Activated T-helper 2 cell treated with anti-CD3 and anti-CD28 coated beads, Interferon-gamma antibody, Interleukin-2, Interleukin-4, amounts not matched to agents 10 μg/mL and 5 μg/mL and 100 μg/mL, durations not matched to agents 14 hours and 24 hours and 36 hours (primary cell): ENCODE measurements at places on chromosomes 4 and X. TPM values are rescaled to one million over a fixed set of nuclear protein-coding genes. Genes with fewer than 3 reads are reported as not detected.

DNA sequence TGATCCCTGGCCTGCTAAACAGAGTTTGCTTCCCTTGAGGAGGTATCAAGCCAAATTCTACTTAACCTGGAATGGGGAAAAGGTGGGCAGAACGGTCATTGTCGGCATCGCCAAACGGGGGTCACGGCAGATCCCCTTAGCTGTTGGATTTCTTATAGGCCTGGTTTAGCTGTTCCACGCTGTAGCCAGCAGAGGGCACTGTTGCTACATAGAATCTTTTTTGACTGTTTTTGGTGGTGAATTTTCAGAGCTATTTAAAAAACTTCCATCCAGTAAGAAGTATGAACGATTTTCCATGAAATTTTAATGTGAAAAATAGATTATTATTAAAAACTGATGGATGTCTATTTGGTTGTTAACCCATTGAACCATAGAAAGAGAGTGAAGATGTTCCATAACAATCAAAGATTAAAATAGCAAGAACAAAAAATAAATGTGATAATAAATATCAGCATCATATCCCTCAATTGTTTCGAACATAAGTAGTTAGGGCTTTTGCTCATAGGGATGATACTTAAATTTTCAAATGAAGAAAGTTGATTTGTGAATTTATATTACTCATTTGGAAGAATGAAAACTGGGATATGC is 56.6 kb downstream of the LINC00632 start:
- no peak overlapping the region for H3K27ac ChIP-seq
- no peaks in the 10 kb centered on the region for H3K36me3 ChIP-seq
- no peaks in the 10 kb centered on the region for H3K4me1 ChIP-seq

GRCh38 chr4:6334203-6334887 is 64.7 kb downstream of the WFS1 start:
- H3K36me3 ChIP-seq = no peaks in the 10 kb centered on the region
- no peak overlapping the region for H3K27ac ChIP-seq
- H3K27me3 ChIP-seq = peaks cover 15% of the 10 kb centered on the region
- H3K4me3 ChIP-seq = no peak overlapping the region
- no peak for DNase-seq

GRCh38 chrX:118271775-118272174 is 74.1 kb upstream of the WDR44 start:
- no peak overlapping the region for H3K4me3 ChIP-seq
- DNase-seq = no peak
- no peaks in the 10 kb centered on the region for H3K4me1 ChIP-seq
- H3K27me3 ChIP-seq = peaks cover 1% of the 10 kb centered on the region
- no peaks in the 10 kb centered on the region for H3K36me3 ChIP-seq

- peak overlapping the region; percentile 86 for H3K27ac ChIP-seq
- H3K27me3 ChIP-seq = no peaks in the 10 kb centered on the region
- H3K36me3 ChIP-seq = no peaks in the 10 kb centered on the region
- no peak for DNase-seq
Measured at GRCh38 chrX:55451626-55451989, 319 bp upstream of the MAGEH1 start.

PCDH11X gene
- total RNA-seq = not detected in 2 replicates

GRCh38 chrX:64202808-64203325 is 2.6 kb downstream of the AMER1 start:
- no peak overlapping the region for H3K4me3 ChIP-seq
- H3K4me1 ChIP-seq = peaks cover 8% of the 10 kb centered on the region
- no peak overlapping the region for H3K27ac ChIP-seq
- no peaks in the 10 kb centered on the region for H3K27me3 ChIP-seq
- no peaks in the 10 kb centered on the region for H3K36me3 ChIP-seq
